ENCODE measurements at places on chromosomes 3 and 15.

DNA sequence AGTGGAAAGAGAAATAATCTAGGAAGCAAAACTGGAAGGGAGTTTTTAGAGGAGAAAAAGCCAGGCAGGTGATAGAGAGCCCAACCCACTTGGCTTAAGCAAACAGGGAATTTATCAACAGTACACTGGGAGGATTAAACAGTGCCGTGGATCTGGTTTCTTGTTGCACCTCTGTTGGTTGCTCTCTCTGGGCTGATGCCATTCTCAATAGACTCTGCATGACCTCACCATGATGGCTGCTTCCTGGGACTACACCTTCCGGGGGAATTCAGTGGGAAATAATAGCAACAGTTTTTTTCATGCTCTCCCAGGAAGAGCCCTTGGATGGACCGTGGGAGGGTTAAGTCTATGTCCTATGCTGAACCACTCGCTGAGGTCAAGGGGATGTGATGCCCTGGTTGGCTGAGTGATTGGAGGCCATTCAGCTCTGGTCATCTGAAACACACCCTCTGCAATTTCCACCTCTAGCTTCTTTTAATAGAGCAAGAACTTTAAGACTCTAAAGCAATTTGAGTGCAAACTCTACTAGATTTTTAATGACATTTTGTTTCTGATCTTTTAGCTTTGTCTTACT is 74.2 kb downstream of the EPHB1 start:
- no peak for DNase-seq

- no peak for DNase-seq
Measured at GRCh38 chr15:47398594-47398993, 318.7 kb upstream of the SEMA6D start.

GRCh38 chr3:24368605-24369004 is 126.0 kb downstream of the THRB start:
- DNase-seq, result no peak

DNA sequence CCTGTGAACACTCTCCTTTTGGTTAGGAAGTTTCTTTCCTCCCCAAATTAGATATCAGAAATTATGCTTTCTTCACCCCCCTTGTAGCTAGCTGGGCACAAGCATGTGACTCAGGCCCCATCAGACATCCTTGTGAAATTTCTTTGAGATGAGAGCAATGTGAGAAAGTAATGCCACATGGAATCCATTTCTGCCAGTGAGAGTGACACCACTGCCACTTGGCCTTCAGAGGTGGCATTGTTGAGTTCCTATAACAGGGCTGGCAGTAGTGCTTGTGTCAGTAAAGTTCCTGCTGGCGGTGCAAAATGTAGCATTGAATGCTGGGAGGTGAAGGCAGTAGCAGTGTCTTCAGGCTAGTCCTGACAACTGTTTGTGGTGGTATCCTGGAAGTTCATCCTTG is 80.7 kb upstream of the ZNF280D start:
- DNase-seq, result no peak

- DNase-seq, result no peak
Measured at GRCh38 chr15:34883042-34883441, 86.5 kb downstream of the AQR start.

Measured in esophagus squamous epithelium (tissue), 5 donors.